ENCODE measurements at places on chromosomes 12 and 14. TPM values are rescaled to one million over a fixed set of nuclear protein-coding genes. Genes with fewer than 3 reads are reported as not detected.

GRCh38 chr12:106753526-106753925 is 21.0 kb upstream of the RIC8B start:
- H3K36me3 ChIP-seq, result no peaks in the 10 kb centered on the region
- no peak overlapping the region for H3K4me3 ChIP-seq
- H3K4me1 ChIP-seq, result peaks cover 3% of the 10 kb centered on the region
- DNase-seq, result no peak
- H3K27ac ChIP-seq, result no peak overlapping the region
- H3K27me3 ChIP-seq, result no peaks in the 10 kb centered on the region

DNA sequence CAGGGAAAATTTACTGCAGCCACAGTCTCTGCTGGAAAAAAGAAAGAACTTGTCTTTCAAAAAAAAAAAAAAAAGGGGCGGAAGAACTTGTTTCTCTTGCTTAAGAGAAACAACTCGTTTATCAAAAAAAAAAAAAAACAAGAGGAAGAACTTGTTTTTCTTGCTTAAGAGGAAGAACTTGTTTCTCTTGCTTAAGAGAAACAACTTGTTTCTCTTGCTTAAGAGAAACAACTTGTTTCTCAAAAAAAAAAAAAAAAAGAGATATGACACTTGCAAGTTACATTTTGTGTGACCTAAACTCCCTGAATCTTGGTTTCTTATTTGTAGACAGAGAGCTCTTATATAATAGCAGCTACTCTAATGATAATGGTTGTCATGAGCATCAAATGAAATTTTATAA is 44.7 kb upstream of the USP15 start:
- H3K27me3 ChIP-seq, result no peaks in the 10 kb centered on the region
- H3K27ac ChIP-seq, result no peak overlapping the region
- H3K4me3 ChIP-seq, result no peak overlapping the region
- no peaks in the 10 kb centered on the region for H3K4me1 ChIP-seq
- no peak for DNase-seq

DNA sequence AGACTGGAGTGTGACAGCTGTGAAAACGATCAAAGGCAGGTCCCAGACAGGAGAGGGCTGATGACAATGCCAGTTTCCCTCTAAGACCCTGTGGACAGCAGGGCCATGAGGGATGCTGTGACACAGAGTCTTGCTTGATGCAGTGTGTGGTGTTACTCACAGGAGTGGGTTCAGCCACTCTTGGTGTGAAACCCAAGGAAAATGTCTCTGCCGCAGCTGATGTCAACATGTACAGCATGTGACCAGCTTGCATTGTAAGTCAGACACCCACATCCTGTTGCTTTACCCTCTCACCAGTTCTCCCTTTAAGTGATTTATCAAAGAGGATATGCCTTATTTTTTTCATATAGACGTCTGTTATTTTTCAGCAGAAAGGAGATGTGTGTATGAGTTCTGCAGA is 268.6 kb downstream of the BTG1 start:
- DNase-seq, result no peak
- H3K36me3 ChIP-seq, result no peaks in the 10 kb centered on the region
- no peaks in the 10 kb centered on the region for H3K27me3 ChIP-seq
- no peaks in the 10 kb centered on the region for H3K4me1 ChIP-seq
- peak overlapping the region; percentile 72 for H3K27ac ChIP-seq

The LLPH gene
- total RNA-seq, result 18.0 TPM

The SLC24A4 gene
- 2.4 TPM for total RNA-seq

GRCh38 chr12:130981074-130981742 is 27.5 kb downstream of the ADGRD1 start:
- H3K27me3 ChIP-seq, result no peaks in the 10 kb centered on the region
- no peak overlapping the region for H3K4me3 ChIP-seq
- DNase-seq, result peak; percentile 91
- no peak overlapping the region for H3K27ac ChIP-seq
- no peaks in the 10 kb centered on the region for H3K36me3 ChIP-seq
- peaks cover 6% of the 10 kb centered on the region for H3K4me1 ChIP-seq

The SERPINA3 gene
- 4.9 TPM for total RNA-seq

DNA sequence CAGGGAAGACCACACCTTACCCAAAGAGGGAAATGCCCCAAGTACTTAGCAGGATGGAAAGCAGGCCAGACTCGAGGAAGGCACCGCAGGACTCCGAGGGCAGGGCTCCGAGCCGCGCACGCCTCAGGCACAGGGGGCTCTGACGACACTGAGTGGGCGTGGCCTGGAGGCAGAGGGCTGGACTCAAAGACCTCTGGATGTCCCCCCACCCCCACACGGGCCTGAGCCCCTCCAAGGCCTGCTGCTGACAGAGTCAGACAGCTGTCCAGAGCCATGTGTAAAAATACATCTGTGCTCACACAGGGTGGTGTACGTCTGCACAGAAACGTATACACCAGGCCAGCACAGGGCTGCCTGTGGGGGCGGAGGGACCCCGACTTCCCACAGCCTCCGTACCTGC is 1.4 kb downstream of the AKT1 start:
- no peaks in the 10 kb centered on the region for H3K27me3 ChIP-seq
- peak overlapping the region; percentile 39 for H3K4me3 ChIP-seq
- peak overlapping the region; percentile 30 for H3K27ac ChIP-seq
- DNase-seq, result peak; percentile 44

GRCh38 chr12:54173066-54173726 is 15.6 kb downstream of the SMUG1 start:
- H3K4me3 ChIP-seq, result no peak overlapping the region
- DNase-seq, result peak; percentile 65
- H3K27ac ChIP-seq, result no peak overlapping the region
- no peaks in the 10 kb centered on the region for H3K36me3 ChIP-seq
- peaks cover 49% of the 10 kb centered on the region for H3K27me3 ChIP-seq
- H3K4me1 ChIP-seq, result peaks cover 5% of the 10 kb centered on the region

DNA sequence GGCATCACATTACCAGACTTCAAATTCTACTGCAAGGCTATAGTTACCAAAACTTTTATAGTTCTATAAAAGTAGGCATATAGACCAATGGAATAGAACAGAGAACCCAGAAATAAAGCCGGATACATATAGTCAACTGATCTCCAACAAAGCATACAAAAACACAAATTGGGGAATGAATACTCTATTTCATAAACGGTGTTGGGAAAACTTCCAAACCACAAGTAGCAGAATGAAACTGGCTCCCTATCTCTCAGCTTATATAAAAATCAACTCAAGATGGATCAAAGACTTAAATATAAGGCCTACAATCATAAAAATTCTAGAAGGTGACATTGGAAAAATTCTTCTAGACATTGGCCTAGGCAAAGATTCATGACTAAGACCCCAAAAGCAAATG is 187.9 kb upstream of the PLXNC1 start:
- H3K36me3 ChIP-seq, result no peaks in the 10 kb centered on the region
- no peak for DNase-seq
- no peak overlapping the region for H3K4me3 ChIP-seq
- H3K4me1 ChIP-seq, result no peaks in the 10 kb centered on the region
- H3K27ac ChIP-seq, result no peak overlapping the region

The ARHGEF40 gene
- total RNA-seq, result 48.6 TPM

GRCh38 chr12:97912943-97913342 is 450.3 kb downstream of the RMST start:
- no peaks in the 10 kb centered on the region for H3K27me3 ChIP-seq
- no peak overlapping the region for H3K4me3 ChIP-seq
- no peaks in the 10 kb centered on the region for H3K36me3 ChIP-seq
- H3K4me1 ChIP-seq, result no peaks in the 10 kb centered on the region
- DNase-seq, result no peak

GRCh38 chr14:90676912-90677311 is 139.3 kb downstream of the TTC7B start:
- H3K27me3 ChIP-seq, result no peaks in the 10 kb centered on the region
- H3K4me1 ChIP-seq, result peaks cover 9% of the 10 kb centered on the region
- no peak overlapping the region for H3K4me3 ChIP-seq
- no peak overlapping the region for H3K27ac ChIP-seq
- DNase-seq, result no peak

- no peaks in the 10 kb centered on the region for H3K4me1 ChIP-seq
- H3K27me3 ChIP-seq, result no peaks in the 10 kb centered on the region
- no peak for DNase-seq
- H3K4me3 ChIP-seq, result peak overlapping the region; percentile 83
- no peaks in the 10 kb centered on the region for H3K36me3 ChIP-seq
Measured at GRCh38 chr14:76762411-76763095, 1.3 kb downstream of the VASH1 start.

The AQP2 gene
- not detected for total RNA-seq

The KRT86 gene
- total RNA-seq, result not detected

GRCh38 chr12:102958073-102958829 is 777 bp downstream of the ASCL1 start:
- H3K4me3 ChIP-seq, result peak overlapping the region; percentile 4
- peaks cover 12% of the 10 kb centered on the region for H3K4me1 ChIP-seq
- no peaks in the 10 kb centered on the region for H3K36me3 ChIP-seq
- peak; percentile 59 for DNase-seq
- H3K27me3 ChIP-seq, result peaks cover 81% of the 10 kb centered on the region

DNA sequence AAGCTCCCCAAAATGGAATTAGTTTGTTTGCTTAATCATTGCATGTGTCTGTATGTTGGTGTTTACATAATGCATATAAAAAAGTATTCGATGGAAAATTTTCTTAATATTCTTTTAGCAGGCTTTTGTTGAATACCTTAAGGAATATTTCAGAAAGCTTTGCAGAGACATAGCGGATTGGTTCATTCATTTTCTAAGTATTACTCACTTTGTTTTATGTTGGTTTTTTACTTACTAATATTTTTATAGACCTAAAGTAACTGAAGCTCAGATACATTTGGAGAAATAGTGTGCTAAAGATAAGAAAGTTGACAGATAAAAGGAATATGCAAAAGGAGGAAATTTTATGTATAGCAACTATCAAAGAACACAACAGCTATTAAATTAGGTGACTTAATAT is 191.0 kb downstream of the ERC1 start:
- H3K4me1 ChIP-seq, result peaks cover 1% of the 10 kb centered on the region
- H3K4me3 ChIP-seq, result no peak overlapping the region
- DNase-seq, result no peak

The TAC3 gene
- total RNA-seq, result not detected

- H3K4me1 ChIP-seq, result no peaks in the 10 kb centered on the region
- no peak overlapping the region for H3K27ac ChIP-seq
- H3K4me3 ChIP-seq, result no peak overlapping the region
- H3K36me3 ChIP-seq, result no peaks in the 10 kb centered on the region
Measured at GRCh38 chr12:39959467-39959866, 146.4 kb downstream of the SLC2A13 start.

The TAS2R43 gene
- total RNA-seq, result 15.1 TPM

The PLEKHG3 gene
- total RNA-seq, result 30.3 TPM

- no peak overlapping the region for H3K4me3 ChIP-seq
- no peaks in the 10 kb centered on the region for H3K27me3 ChIP-seq
- no peak for DNase-seq
- no peaks in the 10 kb centered on the region for H3K36me3 ChIP-seq
Measured at GRCh38 chr14:101738703-101739320, 22.7 kb upstream of the PPP2R5C start.

DNA sequence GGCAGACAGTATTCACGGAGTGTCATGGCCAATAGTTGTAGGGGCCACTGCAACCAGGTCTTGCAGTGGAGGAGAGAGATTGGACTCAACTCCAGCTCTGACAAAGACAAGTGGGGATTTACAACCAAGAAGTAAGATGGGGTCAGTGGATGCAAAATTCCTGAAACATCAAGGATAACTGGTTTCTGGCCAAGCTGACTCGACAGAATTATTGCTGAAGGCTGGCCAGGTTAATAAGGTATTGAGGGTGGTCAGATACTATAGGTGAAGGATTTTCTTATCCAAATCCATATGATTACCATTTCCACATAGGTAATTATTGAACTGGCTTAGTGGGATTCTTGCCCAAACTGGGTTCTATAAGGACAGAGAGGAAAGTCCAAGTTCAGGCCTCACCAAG is 64.9 kb upstream of the FOXG1 start:
- H3K36me3 ChIP-seq, result no peaks in the 10 kb centered on the region
- DNase-seq, result no peak
- H3K27me3 ChIP-seq, result no peaks in the 10 kb centered on the region
- H3K4me3 ChIP-seq, result no peak overlapping the region
- H3K4me1 ChIP-seq, result no peaks in the 10 kb centered on the region
- H3K27ac ChIP-seq, result no peak overlapping the region

- H3K36me3 ChIP-seq, result no peaks in the 10 kb centered on the region
- peak; percentile 4 for DNase-seq
- no peaks in the 10 kb centered on the region for H3K4me1 ChIP-seq
- H3K27me3 ChIP-seq, result no peaks in the 10 kb centered on the region
- no peak overlapping the region for H3K4me3 ChIP-seq
Measured at GRCh38 chr14:45679853-45680252, 426.9 kb upstream of the MIS18BP1 start.

DNA sequence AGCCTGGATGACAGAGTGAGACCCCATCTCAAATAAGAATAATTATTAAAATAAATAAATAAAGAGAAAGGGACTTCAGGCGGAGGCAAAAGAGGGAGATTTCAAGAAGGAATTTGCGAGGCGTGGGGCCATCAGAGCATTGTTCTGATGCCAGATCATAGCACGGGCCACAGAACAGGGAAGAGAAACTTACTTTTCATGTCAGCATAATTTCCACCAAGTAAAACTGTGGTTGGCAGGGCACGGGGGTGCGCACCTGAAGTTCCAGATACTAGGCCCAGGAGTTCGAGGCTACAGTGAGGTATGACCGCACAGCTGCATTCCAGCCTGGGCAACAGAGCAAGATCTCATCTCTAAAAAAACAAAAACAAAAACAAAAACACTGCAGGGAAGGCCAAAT is 11.0 kb upstream of the PLBD1 start:
- H3K27ac ChIP-seq, result no peak overlapping the region
- DNase-seq, result no peak
- no peak overlapping the region for H3K4me3 ChIP-seq
- H3K36me3 ChIP-seq, result peaks cover 2% of the 10 kb centered on the region

GRCh38 chr14:67559639-67560038 is 26.5 kb downstream of the PLEKHH1 start:
- no peak overlapping the region for H3K4me3 ChIP-seq
- H3K36me3 ChIP-seq, result no peaks in the 10 kb centered on the region
- no peaks in the 10 kb centered on the region for H3K27me3 ChIP-seq
- no peak for DNase-seq

DNA sequence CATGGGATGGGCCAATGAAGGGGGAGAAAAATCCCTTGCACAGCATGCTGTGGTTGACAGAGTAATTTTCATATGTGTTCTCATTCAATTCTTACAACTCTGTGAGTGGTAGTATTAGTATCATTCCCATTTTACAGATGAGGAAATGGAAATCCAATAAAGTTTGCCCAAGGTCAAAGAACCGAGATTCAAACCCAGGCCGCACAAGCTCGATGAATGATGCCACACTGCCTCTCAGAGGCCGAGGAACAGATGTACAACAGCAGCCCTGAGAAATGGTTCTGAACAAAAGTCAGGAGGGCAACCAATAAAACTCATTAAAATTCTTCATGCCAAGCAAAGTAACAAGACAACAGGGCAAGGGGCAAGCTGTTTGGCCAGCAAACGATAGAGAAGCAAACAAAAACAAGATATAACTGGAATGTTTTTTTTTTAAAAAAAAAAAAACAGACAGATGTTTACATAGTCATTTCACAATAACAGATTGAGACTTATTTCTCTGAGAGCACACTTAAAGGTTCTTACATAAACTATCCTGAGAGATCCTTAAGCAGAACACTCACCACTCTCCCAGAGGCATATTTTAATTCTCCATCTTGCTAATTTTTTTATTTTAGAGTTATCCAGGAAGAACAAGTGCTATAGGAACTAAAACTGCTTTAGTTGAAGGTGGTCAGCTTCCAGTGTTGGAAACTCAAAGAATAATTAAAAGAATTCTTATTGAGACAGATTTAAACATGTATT is 85.8 kb downstream of the EXOC5 start:
- no peak overlapping the region for H3K27ac ChIP-seq
- H3K4me3 ChIP-seq, result no peak overlapping the region
- DNase-seq, result peak; percentile 13
- no peaks in the 10 kb centered on the region for H3K4me1 ChIP-seq

Data from lung (tissue), 17 donors.